ENCODE measurements at places on chromosomes 2 and 18.

GRCh38 chr2:173874003-173874893 lies 90.9 kb downstream of the SP3 start:
- DNase-seq: no peak

DNA sequence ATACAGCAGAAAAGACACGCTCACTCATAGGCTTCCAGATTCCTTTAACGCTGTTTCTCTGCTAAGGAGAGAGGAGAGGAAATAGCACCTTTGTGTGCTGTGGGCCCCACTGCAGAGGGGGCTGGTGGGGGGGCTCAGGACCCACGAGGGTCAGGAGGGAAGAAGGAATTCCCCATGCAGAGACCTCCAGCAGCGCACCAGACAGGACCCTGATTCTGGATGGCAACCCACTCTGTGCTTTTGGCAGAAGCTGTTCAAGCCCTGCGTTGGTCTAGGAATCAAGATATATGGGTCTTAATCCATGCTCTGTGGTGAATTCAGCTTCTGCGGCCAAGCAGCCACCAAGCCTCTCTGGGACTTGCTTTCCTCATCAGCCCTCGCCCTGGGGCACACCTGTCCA lies 31.0 kb downstream of the MYCN start:
- no peak for DNase-seq

- no peak for DNase-seq
These were observed 52.7 kb downstream of the ATOH8 start for GRCh38 chr2:85806358-85807118.

GRCh38 chr2:230696670-230697069 lies 16.0 kb upstream of the CAB39 start:
- DNase-seq: no peak

DNA sequence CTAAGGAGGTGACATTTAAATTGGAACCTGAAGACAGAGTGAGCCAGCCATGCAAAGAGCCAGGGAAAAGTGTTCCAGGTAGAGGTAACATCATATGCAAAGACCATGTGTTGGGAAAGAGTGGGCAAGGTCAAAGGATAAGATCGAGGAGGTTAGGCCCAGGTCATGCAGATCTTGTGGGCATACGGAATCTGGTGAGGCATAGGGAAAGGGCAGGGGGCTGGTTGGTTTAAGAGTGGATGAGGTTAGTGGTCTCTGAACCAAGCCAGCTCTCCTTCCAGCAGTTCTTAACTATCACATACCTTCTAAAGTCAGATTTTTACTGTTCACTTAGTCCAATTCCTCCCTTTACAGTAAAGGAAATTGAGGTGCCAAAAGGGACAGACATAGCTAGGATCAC lies 3.0 kb downstream of the ANKRD53 start:
- DNase-seq: no peak
